Activated T-cell treated with anti-CD3 and anti-CD28 coated beads for 1 hour (primary cell): ENCODE measurements at places on chromosomes 4 and X.

DNA sequence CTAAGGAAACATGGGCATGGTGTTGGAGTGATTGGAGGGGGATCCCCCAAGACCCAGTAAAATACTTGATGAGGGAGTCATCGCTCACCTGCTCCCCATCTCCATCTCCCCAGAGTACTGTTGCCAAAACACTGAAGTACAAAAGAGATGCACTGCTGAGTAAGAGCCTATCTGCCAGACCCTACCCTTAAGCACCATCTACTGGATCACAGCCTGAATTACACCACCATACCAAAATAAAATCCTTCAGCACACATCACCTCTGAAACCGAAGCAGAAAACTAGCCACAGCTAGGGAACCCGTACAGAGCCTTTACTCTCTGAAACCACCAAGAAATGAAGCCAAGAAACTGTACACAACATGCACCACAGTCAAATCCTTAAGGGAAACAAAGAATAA is 466.3 kb upstream of the ACTRT1 start:
- no peak for DNase-seq

DNA sequence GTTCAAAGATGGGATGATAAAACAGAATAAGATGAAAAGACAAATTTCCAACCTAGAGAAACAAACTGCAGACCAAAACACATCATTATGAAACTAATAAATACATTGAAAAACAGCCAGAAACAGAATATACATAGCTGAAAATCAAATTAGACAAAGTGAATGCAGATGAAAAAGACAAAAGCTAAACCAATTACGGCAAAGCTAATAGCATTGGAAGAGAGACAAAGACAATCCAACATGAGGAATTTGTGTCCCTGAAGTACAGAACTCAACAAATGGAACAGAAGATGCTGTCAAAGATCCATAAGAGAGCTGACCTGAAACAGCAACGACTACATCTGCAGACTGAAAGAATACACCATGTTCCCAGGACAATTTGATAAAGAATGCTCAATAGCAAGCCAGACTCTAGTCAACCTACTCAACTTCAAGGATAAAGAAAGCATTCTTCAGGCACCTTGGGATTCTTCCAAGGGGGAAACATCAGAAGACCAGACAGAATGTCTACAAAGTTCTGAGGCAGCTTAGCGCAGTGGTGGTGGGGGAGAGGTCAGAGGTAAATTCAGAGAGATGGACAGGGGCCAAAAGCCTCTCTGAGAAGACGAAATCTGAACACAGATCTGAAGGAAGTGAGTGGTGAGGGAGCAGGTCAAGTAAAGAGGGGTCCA is 27.4 kb upstream of the IRAK1 start:
- DNase-seq, result no peak

DNA sequence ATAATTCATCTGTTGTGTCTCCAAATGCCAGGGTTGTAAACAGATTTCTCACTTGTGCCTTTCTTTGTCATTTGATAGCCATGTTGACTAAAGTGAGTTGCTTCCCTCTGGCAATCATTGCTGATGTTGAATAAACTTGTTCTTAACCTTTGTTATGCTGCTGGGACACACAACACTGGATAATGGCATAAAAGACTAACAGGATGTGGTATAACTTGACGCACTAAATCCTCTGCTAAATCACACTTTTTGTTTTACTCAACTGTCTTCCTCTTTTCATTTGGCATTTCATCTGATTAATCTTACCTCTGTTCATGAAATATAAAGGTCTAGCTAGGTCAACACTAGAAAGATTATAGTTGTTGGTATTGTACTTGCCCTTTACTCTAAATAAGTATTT is 17.6 kb upstream of the CXCL5 start:
- no peak for DNase-seq

- peak; percentile 0 for DNase-seq
These were observed 536 bp upstream of the CTSO start for GRCh38 chr4:155954118-155954685.

- DNase-seq, result no peak
These were observed 1.8 kb downstream of the PLXNA3 start for GRCh38 chrX:154459832-154460231.

- DNase-seq, result no peak
These were observed 420.6 kb downstream of the CENPC start for GRCh38 chr4:67124716-67125115.

DNA sequence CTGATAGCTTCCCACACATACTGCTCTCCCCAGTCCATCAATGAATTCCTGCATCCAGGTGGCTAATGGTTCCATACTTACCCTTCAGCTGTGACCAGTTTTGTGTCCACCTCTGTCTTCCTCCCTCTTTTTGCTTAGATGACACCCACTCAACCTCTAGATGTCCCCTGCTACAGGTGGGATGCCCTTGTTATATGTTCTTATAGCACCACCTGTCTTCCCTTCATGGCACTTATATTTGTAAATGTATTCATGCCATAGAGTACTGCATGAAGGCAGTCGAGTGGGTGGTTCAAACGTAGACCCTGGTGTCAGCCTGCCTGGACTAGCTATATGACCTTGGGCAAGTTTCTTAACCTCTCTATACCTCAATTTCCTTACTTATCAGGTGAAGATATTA is 6.5 kb upstream of the USP46 start:
- no peak for DNase-seq

- no peak for DNase-seq
These were observed 89.5 kb downstream of the HS3ST1 start for GRCh38 chr4:11338956-11339782.
